ENCODE measurements at places on chromosomes 11 and 22.

GRCh38 chr11:134850566-134850965 is 438.5 kb upstream of the B3GAT1 start:
- no peak for DNase-seq

- peak; percentile 79 for DNase-seq
Measured at GRCh38 chr11:43789700-43790443, 90.8 kb upstream of the ALKBH3 start.

GRCh38 chr11:67646535-67647336 is 3.8 kb downstream of the ACY3 start:
- no peak for DNase-seq

DNA sequence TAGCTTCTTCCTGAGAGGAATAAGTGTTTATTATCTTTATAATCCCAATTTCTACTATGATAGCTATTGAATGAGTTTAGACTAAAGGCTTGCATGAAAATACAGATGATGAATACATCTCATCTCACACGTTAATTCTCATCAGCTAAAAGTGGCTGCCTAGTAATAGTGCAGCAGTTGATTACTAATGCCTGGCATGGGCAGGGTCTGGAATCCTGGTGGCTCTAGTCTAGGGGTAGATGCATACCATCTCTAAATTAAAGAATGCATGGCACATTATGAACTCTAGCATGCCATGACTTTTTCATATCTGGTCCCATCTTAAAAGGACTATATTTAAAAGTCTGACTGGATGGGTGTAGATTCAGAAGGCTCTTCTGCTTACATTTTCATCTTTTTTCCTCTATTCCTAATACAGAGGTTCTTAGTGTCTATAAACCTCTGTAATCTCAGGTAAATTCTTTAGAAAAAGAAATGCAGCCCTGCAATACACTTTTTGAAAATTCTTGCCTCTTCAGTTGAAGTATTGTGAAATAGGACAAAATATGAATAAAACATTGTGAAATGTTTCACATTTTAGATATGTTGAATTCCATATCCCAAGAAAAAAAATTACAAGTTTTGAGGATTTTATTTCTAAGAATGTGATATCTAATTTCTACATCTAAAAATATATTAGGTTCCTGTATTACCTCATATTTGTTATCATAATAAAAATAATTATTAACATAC is 187.6 kb downstream of the C11orf87 start:
- DNase-seq, result no peak

DNA sequence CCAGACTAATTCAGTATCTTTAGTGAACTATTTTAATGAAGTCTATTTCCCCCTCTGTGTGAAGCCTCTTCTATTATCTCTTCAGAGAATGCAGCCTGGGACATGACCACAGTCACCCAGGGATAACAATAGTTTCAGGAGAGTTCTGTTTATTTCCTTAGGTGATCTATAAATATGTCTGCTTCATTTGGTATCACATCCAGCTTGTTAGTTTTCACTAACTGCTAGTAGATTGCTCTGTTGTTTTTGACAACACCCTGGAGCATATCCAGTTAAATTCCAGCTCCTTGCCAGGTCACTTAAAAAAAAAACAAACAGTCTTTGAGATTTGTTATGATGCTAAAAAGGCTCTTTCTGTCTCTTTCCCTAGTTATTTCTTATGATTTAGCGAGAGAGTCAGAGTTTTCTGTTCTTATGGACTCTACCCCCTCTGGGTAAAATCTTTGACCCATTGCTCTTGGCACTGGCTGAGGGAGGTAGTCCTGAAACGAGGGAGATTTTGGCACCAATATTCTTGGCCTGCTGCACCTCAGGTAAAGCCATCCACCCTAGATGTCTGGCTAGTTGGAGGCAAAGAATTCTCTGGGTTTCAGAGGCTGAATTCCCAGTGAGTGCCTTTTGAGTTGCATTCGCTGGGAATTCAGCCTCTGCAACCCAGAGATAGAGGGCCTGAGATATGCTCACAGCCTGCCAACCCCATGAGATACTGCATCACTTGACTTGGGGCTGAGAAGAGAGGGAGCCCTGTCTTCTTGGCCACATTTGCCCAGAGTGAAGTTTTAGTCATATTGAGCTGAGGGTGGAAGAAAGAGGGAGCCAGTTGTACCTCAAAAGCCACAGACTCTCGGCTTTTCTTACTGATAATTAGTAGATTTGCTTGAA is 159.1 kb downstream of the PGR start:
- no peak for DNase-seq

DNA sequence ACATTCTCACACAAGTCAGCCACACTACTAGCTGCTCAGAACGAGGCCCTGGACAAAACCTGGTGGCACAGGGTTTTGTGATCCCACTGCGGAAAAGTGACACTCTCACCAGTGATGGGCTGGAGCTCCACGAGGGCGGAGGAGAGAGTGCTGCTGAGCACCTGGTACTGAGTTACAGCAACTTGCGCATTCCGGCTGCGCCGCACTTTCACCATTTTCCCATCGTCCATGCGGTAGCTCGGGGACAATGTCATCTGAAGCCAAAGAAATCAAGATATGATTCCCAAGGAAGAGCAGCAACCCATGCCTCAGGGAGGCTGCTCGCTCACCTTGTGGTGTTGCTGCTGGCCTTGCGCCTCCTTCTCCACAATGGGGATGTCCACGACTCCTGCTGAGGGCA is 6.1 kb downstream of the RPUSD4 start:
- no peak for DNase-seq

DNA sequence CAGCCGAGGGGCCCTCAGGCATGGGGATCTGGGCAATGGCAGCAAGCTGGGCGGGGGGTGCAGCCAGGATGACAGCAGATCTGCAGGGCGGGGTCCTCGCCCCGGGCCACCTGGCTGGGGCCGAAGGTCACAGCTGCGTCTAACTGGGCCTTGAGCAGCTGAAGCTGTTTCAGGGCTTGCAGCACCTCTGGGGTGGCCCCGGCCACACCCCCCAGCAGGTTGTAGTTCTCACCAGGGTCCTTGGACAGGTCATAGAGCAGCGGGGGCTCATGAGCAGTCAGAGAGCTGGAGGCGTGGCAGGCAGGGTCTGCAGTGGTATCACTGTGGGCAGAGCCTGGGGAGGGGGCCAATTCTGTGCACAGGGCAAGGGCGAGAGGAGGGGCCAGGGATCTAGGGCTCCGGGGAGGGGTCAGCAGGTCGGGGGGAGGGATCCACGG is 2.8 kb downstream of the ARSA start:
- DNase-seq, result no peak

- DNase-seq, result peak; percentile 26
Measured at GRCh38 chr11:37557990-37558389, 960.0 kb upstream of the RAG2 start.
